ENCODE measurements at places on chromosomes 7 and 10.

DNA sequence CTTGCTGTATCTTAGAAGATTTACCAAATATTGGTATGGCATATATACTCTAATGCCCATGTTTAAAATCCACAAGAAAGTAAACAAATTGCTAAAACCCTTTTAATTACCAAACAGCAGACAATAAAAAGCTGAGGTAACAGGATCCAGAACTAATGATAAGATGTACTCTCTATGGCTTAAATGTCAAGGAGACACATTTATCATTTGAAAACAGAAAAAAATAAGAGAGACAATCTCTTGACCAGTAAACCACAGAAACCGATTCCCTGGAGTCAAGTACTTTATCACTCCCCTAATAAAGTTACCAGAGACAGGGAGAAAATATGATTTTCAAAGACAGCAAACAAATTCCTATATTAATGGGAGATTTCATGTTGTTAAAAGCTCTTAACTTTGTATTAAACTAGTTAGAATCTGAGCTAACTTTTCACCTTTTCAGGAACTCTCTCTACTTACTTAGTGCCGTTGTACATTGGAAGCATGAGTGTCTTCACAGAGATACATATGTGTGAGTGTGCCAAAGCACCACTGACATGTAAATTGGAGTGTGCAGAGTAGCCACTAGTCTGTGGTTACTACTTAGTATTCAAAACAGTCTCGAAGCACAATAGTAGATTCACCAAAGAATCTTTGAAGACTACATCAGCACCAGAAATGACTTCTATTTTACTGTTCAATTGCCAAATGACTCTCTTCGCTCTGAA, 44.2 kb downstream of the TSPAN12 start:
- no peak for DNase-seq

GRCh38 chr7:98629001-98629431, 11.9 kb downstream of the NPTX2 start:
- no peak for DNase-seq

- no peak for DNase-seq
These were observed 51.7 kb downstream of the AKR1D1 start for GRCh38 chr7:138127996-138128395.

- DNase-seq = no peak
These were observed 836 bp downstream of the ENO4 start for GRCh38 chr10:116850058-116850611.

DNA sequence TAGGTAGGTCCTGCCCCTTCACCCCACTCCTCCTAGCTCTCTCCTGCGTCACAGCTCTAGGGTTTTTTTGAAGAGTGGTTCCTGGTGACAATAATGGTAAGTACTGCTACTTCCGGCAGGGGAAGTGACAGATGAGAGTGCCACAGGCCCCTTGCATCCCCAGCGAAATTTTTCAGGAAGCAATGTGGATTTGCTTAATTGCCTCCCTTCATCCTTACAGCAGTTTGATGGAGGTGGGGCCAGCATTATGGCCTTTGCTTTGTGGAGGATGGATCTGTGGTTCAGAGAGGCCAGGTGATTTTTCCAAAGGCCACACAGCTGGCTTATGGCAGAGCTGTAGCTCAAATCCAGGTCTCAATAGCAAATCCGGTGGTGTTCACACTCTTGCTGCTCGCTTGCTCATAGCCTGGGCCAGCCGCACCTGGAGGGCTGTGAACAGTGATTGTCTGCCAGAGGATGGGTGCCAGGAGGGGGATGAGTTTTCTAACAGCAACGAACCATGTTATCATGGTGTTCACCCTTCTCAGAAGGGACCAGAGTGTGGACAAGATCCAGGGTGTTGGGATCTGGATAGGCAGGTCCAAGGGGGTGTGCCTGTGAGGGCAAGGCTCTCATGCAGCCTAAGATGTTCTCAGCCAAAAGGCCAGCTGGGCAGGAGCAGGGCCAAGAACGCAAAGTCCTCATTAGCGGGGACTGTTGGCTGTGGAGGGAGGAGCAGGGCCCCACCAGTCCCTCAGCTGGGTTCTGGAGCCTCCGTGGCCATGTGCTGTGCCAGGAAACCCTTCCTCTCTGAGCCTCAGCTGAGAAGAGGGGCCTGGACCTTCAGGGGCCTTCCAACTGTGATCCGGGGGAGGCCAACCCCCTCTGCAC, 89.0 kb downstream of the EMX2 start:
- DNase-seq = no peak

GRCh38 chr7:85770332-85770731, 583.5 kb upstream of the SEMA3D start:
- DNase-seq = no peak

- DNase-seq = no peak
These were observed 118.6 kb upstream of the PRSS58 start for GRCh38 chr7:142376356-142376997.

DNA sequence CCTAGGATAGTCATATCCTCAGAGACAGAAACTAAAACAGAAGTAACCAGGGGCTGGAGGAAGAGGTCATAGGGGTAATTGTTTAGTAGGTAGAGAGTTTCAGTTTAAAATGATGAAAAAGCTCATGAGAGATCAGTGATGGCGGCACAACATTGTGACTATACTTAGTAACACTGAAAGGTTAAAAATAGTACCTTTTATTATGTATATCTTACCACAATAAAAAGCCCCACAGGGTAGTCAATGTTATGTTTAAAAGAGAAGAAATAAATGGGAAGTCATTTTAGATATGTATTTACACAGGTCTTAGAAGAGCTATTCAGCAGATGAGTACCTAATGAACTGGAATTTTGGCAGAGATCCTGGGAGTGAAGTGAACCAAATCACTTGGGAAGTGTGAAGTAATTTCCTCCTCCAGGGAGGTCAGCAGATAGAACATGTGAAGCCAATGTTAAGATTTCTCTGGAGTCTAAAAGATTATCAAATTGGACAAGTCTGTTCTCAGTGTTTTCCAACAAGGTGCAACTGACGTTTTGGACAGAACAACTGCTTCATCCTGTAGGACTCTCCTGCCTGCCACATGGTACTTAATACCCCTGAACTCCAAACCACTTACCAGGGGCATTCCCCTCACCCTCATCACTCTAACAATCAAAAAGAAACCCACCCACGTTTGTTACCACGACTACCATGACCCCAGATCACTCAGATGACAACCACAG, 6.4 kb downstream of the CDCA7L start:
- no peak for DNase-seq

DNA sequence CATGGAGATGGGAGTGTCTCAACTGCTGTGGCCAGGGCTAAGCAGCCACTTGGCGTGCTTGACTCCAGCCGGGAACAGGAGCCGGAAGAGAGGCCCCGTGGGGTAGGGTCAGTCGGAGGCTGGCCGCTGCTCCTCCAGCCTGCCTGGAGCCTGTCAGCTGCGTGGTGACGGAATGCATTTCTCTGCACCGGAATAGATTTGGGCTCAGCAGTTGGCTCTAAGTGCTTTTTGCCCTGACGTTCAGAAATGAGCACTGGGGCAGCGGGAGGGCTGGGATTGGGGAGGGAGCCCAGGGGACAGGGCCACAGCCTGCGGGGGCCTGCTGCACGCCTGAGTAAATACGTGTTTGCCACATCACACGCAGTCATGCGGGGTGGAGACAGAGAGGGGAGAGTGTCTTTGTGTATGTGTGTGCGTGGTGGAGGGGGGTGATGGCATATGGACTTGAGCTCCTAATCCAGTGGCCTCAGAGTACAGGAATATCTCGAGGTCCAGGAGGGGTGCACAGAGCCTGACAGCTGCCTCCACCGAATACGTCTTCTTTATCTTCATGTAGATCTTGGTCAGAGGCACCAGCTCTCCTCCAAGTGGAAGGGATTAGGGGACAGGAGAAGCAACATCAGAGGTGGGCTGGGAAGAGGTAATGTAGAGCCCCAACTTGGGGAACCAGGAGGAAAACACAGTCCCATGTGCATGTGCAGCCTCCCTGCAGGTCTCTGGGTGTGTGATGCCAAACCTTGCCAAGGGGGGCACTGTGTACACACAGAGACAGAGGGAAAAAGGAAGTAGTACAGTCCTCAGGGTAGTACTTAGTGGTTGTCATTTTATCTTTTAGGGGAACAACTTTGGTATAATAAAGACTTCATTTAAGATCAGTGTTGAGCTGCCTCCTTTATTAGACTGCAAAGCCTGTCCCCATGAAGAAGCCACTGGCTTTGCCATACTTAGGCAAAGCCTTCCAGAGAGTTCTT, 151.4 kb downstream of the CDH23 start:
- DNase-seq = no peak

DNA sequence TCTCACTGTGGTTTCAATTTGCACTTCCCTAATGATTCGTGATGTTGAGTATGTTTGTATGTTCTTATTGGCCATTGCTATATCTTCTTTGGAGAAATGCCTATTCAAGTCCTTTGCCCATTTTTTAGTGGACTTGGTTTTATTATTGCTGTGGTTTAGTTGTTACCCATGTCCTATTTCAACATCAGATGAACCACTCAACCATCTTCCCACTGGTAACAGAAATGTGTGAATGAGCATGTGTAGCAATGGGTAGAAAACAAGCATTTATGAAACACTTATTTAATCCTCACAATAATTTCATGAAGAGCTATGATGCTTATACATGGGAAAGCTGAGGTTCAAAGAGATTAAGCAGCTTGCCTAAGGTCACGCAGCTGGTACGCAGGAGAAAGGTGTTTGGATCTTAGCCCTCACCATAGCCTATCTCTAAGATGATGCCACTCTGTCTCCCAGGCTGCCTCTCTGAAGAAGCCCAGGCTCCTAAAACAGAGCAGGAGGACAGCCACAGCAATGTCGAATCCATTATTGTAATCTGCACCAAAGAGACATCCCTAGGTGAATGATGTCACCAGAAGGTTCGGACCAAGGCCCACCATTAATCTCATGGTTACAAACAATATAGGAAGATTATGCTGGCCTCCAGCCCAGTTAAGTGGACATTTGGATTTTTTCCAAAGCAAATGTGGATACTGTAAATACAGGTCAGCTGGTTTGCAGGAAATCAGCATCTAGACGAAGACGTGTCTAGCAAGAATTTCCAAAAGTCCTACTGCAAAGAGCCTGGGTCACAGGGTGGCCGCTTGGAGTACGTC, 447.6 kb upstream of the ZMIZ1 start:
- no peak for DNase-seq

- no peak for DNase-seq
These were observed 3.4 kb downstream of the FAM24B start for GRCh38 chr10:122875843-122876466.

DNA sequence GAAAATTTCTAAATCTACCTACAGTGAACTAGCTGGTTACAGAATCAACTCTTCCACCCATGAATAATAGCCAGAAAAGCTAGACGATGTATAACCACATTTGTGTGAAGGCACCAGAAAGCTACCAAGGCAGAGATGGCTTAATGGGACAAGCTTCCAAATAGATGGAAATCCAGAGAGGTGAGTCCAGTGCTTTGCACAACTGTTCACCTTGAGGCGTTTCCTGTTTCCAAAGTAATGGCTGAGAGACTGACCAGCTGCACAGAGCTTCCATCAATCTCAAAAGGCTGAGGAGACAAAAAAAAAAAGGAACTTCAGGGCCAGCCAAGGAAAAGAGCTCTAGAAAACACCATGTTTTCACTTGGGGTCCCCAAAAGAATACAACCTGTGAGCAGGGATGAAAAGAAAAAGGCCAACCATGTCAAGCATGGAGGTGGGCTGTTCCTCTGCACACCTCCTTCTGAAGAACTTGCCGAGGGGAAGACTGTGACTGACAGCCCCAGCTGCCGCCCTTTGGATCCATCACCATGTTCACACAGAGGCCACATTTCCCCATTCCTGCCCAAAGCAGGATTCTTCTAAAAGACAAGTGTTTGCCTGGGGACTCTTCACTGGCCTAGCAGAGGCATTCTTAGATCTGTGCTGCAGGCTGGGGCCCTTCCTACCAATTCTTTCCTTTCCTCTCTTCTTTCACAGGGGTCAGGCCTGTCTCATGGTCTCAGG, 72.9 kb downstream of the ARHGAP21 start:
- DNase-seq = no peak

DNA sequence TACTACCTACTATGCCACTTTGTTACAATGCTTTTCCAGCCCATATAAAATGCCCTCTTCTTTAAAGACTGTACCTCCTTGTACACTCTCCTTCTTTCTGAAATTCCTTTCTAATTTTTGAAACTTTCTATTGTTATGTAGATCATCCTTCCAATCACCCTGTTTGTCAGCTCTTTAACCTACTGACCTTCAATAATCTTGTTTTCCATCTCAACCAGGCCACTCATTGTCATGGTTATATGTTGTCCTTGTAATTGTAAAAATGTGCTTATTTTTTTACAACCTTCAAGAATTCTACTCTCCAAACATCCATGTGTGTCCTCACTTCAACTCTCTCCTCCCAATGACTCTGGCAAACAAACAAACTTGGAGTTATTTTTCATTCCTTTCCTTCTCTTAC, 1172.6 kb upstream of the CELF2 start:
- no peak for DNase-seq

DNA sequence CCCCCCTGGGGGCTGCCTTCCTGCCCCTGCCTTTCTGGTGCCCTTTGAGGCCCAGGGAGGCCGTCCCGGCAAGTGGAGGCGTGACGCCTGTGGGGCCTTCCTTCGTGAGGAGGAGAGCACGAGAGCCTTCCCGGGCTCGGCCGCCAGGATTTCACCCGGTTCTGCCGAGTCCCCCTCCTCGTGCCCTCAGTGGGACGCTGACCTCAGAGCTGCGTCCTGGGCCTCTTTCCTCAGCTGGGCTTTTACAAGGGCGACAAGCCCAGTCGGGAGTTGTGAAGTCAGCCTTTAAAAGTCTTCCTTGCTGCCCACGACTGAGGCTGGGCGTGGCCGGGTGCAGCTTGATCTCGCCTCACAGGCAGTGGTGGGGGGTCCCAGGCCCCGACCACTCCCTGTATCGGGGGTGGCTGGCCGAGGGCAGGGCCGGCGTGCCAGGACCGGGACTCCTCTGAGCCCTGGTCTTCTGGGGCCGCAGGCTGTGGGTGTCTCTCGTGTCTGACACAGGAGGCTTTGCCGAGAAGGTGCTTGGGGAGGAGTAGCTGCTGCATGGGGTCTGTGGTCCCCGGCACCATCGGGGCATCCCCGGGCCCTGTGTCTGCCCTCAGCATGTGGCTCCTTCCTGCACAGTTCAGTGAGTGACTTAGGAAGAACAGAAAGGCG, 41.8 kb downstream of the FAM20C start:
- DNase-seq = no peak

- DNase-seq = no peak
These were observed 349.0 kb downstream of the TNS3 start for GRCh38 chr7:47232751-47233412.

DNA sequence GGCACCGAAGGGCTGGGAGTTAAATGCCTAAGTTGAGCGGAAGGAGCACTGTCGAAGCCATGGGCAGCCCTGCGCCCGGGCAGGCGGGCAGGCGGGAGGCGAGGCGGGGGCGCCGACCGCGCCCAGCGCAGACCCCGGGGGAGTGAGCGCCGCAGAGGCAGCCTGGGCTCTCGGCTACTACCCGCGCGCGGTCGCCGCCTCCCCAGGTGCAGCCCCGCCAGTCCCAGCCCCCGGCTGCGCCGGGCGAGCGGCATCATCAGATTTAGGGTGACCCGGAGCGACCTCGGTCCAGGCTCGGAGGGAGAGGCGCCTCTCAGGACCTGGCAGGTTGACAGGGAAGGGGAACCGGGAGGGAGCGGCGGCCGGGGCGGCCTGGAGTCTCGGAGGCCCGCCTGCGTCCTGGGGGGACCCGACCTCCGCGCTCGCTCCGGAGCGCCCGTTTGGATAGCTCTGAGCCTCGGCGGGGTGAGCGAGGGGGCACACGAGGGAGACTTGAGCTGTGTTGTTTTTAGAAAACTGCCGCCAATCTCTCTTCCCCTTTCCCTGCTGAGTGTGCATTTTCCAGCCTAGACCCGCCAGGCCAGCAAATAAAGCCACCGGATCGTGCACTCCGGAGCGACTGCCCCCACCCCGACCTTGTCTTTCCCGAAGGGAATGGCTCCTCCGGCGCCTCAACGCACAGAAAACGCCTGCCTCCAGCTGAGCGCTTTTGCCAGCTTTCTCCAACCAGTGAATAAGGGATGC, 2.3 kb upstream of the NRP1 start:
- peak; percentile 43 for DNase-seq

- DNase-seq = no peak
These were observed 4.3 kb downstream of the HOXA10 start for GRCh38 chr7:27169658-27170425.
